ENCODE measurements at places on chromosomes 4 and X.

GRCh38 chr4:52684896-52685295 lies 25.8 kb upstream of the USP46 start:
- no peak for DNase-seq

- no peak for DNase-seq
These were observed 19.4 kb downstream of the FHIP1A start for GRCh38 chr4:151428346-151428745.

DNA sequence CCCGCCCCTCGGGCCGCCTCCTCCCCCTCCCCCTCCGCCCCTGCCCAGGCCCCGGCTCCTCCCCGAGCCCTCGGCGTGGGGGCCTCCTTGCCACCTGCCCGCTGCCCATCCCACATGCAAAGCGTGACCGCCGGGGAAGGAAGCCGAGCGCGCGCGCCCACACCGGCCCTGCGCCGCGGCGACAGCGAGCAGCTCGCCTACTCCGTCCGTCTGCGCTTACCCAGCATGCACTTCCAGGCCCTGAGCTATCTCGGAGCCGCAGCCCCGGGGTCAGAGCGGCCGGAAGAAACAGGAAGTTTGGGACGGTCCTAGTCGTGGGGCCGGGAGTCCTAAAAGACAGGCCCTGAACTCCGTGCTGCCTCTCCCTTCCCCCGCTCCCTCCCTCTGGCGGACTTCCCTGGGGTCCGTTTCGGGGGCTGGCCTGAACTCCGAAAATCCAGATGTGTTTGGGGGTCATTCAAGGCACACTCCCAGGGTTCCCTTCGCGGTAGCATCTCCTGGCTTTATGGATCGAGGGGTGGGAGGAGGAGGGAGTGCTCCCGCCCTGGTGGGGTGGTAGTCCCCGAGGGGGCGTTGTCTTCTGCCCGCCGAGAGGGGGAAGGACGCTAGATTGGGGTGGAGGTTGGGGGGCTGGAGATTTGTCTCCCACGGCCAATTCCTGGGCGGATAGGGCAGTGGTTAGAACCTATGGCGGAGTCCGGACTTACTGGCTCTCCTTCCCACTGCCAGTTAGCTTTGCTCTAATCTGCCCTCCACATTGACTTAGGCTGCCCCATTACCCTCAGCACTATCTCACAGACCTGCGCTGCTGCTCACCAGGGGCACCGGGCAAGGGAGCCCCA lies 25.0 kb upstream of the BCORL1 start:
- peak; percentile 82 for DNase-seq

- DNase-seq = no peak
These were observed 1026.8 kb downstream of the STPG2 start for GRCh38 chr4:97116511-97116910.

DNA sequence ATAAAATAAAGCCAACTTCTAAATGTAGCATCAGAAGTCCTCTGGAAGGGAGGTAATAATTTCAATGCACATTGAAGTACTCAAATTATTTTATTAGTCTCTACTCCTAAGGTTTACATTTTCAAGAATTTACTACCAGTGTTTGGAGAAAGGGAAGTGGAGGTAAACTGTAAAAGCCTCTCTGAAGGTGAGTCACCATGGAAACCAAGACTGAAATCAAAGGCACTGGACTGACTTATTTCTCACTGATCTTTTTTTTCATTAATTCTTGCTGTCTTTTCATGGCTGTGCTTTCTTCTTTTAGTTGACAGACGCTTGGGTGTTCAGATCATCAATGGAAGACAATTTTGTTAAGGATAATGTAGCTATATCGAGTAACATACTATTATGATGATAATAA lies 9.7 kb downstream of the SLC39A8 start:
- DNase-seq = no peak

GRCh38 chr4:113410686-113411085 lies 350.9 kb downstream of the CAMK2D start:
- no peak for DNase-seq

- DNase-seq = no peak
These were observed 11.2 kb upstream of the YIPF7 start for GRCh38 chr4:44662623-44663005.

GRCh38 chr4:23165669-23166068 lies 472.9 kb downstream of the GBA3 start:
- DNase-seq = no peak

- no peak for DNase-seq
These were observed 255.7 kb downstream of the TMEM47 start for GRCh38 chrX:34401411-34401810.

DNA sequence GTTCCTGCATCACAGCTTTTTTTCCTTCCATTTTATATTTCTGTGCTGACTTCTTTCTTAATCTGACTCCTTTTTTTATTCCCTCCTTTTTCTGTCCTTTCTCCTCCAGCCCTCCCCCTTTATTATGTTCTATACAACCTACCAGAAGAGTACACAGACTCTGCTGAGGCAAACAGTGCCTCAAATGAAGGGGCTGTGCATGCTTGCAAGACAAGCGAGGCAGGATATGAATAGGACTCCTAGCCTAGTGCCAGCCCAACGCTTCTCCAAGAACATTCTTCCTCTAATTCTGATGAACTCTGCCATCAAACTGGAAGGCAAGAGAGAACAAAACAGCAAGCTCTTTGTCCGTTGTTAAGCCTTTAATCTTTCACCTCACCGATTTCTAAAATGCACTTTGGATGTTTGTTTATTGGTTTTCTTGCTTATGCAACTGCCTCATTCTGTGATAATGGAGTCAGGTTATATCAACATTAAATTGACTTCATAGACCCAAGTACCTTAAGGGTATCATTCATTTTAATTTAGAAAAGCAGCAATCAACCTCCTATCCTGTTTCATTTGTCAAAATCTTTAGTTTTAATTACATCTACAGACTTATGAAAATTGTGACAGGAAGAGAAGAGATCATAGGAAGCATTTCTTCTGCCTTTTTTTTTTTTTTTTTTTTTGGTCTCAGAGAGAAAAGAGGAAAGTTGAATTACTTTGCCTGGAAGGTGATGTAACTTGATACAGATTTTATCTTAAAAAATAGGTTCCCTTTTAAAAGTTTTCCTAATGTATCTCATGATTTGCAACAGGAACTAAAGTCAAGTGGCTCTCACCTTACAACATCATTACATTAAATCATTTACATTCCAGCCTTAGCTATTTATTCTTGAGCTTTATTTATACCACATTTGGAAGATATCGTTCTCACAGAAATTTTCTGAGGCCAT lies 284.7 kb upstream of the FTHL17 start:
- DNase-seq = no peak

DNA sequence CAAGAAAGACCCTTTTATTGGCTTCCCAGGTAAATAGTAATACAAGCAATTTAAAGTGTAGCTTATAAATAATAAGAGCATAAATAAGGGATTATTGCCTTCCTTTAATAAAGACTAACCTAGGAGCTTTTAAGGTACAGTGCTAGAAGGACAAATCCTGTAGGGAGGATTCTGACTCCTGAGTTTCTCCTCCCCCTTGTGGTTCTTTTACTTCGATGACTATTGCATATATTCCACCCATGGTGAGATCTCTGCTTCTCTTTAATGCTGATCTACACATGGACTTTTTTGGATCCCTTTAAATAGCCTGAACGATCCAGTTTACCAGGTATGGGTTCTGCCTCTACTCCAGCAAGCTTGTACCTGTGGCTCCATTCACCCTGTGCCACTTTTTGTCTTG lies 2.5 kb downstream of the GALNT7 start:
- no peak for DNase-seq

DNA sequence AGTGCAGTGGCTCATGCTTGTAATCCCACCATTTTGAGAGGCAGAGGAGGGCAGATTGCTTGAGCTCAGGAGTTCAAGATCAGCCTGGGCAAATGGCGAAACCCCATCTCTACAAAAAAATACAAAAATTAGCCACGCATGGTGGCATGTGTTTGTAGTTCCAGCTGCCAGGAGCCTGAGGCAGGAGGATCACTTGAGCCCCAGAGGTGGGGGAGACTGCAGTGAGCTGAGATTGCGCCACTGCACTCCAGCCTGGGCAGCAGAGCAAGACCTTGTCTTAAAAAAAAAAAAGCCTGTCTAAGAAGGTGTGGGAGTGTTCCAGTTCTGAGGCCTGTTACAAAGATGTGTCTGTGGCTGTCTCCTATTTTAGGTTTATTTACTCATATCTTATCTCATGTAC lies 38.0 kb downstream of the PI4K2B start:
- no peak for DNase-seq

DNA sequence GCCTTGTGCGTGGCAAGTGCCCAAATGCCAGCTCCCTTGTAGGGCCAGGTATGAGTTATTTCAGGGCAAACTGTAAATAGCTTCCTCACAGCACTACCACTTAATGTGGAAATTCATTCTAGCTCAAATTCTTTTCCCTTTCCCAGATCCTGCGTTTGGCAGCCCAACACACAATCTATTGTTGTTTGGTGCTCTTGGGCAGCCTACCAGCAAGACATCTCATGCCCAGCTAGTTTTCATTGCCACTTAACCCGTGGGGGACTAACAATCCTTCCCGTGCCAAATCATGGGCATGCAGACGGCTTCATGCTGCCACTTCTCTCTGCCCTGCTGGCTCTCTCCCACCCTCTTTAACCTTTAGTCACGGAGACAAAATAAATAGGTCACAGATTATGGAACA lies 454.2 kb downstream of the GRIA2 start:
- no peak for DNase-seq

- DNase-seq = no peak
These were observed 359.2 kb upstream of the TEX13C start for GRCh38 chrX:124960454-124960853.

DNA sequence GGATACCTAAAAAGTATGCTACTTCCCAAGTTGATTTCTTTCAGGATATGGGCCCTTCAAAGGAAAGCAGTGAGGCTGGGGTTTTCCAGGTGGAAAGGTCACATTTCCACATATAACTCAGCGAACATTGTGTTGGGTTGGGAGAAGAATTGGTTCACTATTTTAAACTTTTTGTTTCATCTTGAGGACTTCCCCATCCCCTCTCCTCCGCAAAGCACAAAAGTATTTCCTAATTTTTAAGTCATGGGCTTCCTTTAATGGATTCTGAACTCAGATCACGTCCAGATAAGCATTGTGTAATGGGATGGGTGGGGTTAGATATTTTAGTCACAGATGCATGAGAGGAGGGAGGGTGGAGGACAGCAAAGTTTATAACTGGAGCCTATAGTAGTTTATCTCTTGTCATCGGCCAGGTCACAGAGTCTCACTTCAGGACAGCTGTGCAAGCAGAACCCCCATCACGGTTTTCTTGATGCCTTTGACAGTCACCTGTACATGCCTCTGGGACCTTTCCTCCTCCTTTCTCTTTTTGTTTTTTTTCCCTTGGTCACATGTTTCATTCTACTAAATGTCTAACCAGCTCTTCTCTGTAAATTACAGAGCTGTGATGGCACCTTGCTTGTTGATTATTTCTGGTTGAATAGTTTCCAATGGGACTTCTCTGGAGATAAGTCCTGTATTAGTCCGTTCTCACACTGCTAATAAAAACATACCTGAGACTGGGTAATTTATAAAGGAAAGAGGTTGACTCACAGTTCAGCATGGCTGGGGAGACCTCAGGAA lies 115.4 kb downstream of the PTTG2 start:
- DNase-seq = no peak

GRCh38 chrX:56975611-56976010 lies 19.7 kb downstream of the SPIN3 start:
- no peak for DNase-seq

DNA sequence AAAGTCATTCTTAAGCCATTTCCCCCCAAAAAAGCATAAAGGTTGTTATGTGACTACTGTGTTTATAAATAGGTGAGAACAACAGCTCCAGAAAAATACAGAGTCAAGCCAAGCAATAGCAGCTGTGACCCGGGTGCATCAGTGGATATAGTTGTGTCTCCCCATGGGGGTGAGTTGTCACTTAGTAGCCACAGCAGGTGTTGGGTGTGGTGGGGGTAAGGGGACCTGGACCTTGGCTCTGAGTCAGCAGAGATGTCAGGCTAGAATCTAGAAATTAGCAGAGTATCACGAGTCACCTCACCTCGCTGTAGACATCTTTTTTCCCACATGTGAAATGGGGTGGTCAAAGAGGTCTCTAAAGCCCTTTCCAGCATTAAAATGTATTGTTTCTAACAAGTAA lies 42.4 kb downstream of the MOSPD2 start:
- DNase-seq = no peak

- DNase-seq = peak; percentile 63
These were observed at the start of gene CHRDL1 for GRCh38 chrX:110795645-110796406. CHRDL1 (minus strand) TSS chrX:110795817; CDS start chrX:110792181, 3,636 bp downstream.

DNA sequence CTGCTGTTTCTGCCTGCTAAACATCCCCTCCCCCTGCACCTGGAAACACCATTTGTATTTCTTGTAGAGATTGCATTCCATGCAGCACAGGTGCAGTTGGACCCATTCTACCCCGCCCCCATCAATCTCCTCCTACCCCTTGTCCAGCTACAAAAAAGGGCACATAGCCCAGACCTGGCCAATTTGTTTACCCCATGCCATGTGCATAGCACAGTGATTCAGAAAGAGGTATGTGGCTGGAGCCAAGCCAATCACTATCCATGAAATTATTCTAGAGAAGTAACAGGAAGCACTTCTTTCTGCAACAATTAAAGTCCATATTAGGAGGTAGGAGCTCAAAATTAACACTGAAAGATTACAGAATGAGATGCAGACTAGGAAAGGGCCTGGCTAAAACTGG lies 20.2 kb upstream of the TMEM184C start:
- no peak for DNase-seq

GRCh38 chr4:1109898-1110506 lies 3.4 kb downstream of the RNF212 start:
- DNase-seq = no peak

- no peak for DNase-seq
These were observed 356.6 kb upstream of the MAGEB2 start for GRCh38 chrX:29858714-29859113.

DNA sequence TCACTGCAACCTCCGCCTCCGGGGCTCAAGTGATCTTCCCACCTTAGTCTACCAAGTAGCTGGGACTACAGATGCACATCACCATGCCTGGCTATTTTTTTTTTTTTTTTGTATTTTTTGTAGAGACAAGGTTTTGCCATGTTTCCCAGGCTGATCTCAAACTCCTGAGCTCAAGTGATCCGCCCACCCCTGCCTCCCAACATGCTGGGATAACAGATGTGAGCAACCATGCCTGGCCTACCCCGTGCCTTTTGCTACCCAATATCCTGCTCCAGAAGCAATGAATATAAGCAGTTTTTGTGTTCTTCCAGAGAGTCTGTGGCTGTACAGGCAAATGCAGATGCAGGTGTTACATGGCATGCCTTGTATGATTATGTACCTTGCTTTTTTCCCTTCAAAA lies 50.5 kb downstream of the TBC1D14 start:
- no peak for DNase-seq

Measured in ecto neural progenitor cell (in vitro differentiated cells).